ENCODE measurements at places on chromosomes 11 and 22.
A peak's percentile ranks its signal among the peaks of the same experiment; 100 is the strongest.

GRCh38 chr11:73267122-73267846 lies 4.9 kb upstream of the P2RY6 start:
- DNase-seq: no peak

DNA sequence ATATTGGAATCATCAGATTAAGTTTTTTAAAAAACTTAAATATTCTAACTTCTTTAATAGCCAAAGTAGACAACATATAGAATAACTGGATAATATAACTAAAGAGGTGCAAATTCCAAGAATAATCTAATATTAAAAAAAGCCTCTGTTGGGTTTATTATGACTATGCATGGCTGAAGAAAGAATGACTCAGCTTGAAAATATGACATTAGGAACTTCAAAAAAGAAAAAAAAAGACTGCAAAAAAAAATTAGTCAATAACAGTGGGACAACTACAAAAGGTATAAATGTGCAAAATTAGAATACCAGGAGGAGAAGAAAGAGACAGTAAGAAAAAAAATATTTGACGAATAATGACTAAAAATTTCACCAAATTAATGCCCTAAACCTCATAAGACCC lies 1178.0 kb downstream of the JRKL start:
- DNase-seq: no peak

DNA sequence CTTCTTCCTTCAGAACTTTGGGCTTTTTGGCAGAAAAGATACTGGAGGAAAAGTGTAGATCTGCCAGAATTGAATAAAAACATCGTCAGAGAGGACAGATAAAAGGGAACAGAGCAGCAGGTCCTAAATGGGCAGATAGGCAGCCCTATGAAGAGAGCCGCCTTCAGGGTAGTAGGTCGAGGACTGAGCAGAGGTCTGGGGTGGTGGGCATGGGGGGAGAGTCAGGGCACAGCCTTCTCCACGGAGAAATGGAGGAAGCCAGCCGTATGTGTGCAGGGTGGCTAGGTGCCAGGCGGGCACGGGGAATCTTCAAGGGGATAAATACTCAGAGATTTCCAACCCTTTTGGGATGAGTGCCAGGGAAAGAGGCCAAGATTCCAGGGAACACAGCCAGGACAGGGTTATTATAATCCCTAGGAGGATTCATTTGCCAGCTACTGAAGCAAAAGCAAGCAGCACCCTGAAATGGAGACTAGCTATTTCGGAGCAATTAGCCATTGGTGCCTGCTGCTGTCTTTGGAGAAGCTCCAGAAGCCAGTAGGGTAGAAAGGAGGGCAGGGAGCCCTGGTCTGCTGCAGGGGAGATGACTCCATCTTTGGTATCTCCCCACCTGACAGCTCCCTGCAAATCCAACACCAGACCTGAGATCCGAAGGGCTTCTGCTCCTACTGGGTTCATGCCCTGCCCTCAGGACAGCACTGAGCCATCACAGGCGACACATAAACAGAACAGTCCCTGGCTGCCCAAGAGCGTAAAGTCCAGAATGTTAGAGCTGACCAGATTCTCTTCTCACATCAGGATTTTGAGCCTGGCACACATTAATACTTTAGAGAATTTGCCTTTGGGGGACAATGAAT lies 174.5 kb upstream of the NTM start:
- DNase-seq: no peak

DNA sequence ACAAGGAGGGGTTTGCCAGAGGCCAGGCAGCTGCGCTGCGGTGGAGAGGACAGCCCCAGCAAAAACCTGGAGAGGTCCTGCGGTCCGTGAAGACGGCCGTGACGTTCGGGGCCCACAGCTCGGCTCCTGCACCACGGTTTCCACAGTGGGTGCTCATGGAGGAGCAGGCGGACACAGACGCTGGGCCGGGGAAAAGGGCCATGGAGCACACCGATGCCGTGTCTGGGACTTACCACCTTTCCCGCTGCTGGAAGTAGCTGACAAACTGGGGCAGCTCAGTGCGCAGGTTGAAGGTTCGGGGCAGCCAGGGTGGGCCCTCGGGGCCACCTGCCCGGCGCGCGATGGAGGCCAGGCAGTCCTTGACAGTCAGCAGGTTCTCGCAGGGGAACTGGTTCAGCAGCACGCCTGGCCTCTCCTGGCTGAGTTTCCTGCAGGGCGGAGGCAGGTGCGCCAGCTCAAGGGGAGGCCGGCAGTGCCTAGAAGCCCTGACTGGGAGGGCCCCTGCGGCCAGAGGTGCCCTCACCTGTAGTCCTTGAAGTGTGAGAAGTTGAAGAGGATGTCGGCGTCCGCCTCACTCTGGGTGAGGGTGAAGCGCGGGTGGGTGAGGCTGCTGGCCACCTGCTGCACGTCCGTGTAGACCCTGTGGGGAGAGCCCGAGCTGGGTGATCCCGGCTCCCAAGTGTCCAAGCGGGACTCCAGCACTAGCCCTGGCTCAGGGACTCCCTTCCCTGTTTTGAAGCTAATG lies 12.8 kb downstream of the TTLL12 start:
- DNase-seq: no peak

GRCh38 chr11:118715245-118715831 lies 35.9 kb upstream of the TREH start:
- DNase-seq: no peak

GRCh38 chr11:36367806-36368680 lies 72.0 kb downstream of the PRR5L start:
- no peak for DNase-seq

GRCh38 chr11:64241491-64242374 lies 838 bp downstream of the FKBP2 start:
- DNase-seq: no peak

- DNase-seq: peak; percentile 30
These were observed 115.9 kb downstream of the ARFGAP2 start for GRCh38 chr11:47060807-47061206.

- no peak for DNase-seq
These were observed 19.8 kb downstream of the PTDSS2 start for GRCh38 chr11:469684-470560.

- no peak for DNase-seq
These were observed 165.1 kb downstream of the WNT11 start for GRCh38 chr11:76041208-76041607.

GRCh38 chr11:126317432-126317755 lies 13.5 kb downstream of the DCPS start:
- no peak for DNase-seq

- DNase-seq: no peak
These were observed 33.3 kb downstream of the BARX2 start for GRCh38 chr11:129408865-129409444.

GRCh38 chr22:34055525-34056200 lies 135.4 kb upstream of the LARGE1 start:
- no peak for DNase-seq

GRCh38 chr11:31912808-31913207 lies 101.7 kb upstream of the PAX6 start:
- DNase-seq: no peak

DNA sequence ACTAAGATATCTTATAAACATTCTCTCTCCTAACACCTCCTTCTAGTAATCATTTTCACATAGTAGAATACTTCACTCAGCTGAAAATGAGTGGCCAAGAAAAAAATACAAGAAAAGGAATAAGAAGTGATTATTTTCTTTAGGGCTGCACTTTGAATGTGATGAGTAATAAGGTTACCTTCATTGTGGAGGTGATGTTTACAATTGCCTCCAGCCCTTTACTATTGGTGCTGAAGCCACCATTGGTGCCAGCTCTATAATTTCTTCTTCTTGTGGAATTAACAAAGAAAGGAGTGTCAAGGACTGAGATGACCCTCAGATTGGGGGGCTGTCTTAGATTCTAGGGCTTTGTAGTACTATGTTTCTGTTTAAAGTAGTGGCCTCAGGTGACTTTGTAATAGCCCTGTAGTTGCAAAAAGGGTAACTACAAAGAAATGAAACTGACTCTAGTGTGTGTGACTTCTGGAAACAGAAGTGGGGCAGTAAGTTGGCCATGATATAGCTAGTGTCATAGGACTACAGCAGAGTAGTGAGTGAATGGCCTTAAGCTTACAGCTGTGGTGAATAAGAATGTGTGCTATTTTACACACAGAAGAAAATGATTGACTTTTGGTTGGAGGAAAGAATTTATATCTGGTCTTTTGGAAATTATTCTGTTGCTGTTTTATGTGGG lies 287.2 kb downstream of the TMEM135 start:
- no peak for DNase-seq

Data from T-helper 1 cell (primary cell).